Type B pancreatic cell (in vitro differentiated cells): ENCODE measurements at places on chromosomes 6 and 20. TPM values are rescaled to one million over a fixed set of nuclear protein-coding genes. Genes with fewer than 3 reads are reported as not detected.

DNA sequence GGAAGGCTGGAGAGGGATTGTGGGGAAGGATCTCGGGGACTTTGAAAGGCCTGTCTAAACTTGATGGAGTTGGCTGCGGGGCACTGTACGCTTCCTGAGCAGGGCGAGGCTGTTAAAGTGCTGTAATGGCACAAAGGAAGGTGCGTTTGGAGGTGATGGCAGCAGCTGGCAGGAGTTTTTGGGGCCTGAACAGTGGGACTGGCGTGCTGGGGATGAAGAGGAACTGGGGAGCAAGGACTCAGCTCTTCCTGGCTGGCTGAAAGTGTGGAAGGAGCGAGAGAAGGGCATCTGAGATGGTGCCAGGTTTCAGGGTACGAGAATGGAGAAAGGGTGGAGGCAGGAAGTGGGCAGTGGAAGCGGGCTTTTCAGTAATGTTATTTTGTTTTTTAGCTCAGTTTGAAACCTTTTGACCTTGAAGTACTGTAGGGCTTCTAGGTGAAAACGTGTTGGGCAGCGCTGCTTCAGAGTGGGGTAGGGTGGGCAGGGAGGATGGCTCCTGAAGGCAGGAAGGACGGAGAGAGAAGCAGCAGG, 8.0 kb downstream of the TMEM181 start:
- H3K27ac ChIP-seq: peak overlapping the region; percentile 33
- peaks cover 4% of the 10 kb centered on the region for H3K36me3 ChIP-seq
- H3K4me1 ChIP-seq: peaks cover 27% of the 10 kb centered on the region
- no peak overlapping the region for H3K4me3 ChIP-seq
- no peak for DNase-seq
- H3K27me3 ChIP-seq: no peaks in the 10 kb centered on the region

GRCh38 chr6:153074761-153075160, 56.3 kb downstream of the RGS17 start:
- no peaks in the 10 kb centered on the region for H3K4me1 ChIP-seq
- no peaks in the 10 kb centered on the region for H3K36me3 ChIP-seq
- DNase-seq: no peak
- no peak overlapping the region for H3K27ac ChIP-seq

Gene TCP11
- not detected in 2 replicates for total RNA-seq

DNA sequence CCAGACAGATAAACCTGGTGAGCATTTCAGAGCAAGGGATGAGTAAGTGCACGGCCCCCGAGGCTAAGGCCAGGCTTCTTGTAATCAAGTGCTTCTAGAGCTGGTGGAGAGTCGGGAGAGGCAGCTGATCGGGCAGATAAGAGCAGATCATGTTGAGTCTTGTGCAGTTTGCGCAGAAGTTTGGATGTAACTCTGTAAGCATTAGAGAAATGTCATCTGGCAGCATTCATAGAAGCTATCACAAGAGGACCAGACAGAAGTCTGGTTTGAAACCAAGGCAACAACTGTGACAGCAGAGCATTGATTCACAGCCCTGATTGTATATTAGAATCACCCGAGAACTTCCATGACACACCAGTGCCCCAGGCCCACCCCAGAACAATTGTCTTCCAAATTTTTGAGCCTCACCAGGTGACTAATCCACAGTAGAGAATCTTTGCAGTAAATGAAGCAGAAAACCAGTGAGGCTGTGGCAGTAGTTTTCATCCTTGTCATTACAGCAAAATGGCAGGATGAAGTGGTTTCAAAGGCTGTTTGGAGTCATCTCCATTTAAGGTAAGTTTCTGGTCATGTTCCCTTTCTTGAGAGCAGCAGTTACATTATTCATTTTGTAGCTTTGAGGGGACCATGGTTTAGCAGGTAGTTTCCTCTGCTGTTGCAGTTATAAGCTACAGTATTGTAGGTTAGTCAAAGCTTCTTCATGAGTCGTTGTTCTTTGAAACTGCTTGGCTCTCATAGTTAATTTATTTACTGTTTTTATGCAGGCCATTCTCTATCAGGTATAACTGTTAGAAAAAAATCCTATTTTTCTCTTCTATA, 84.1 kb downstream of the RNF217 start:
- no peaks in the 10 kb centered on the region for H3K27me3 ChIP-seq
- peak overlapping the region; percentile 50 for H3K4me3 ChIP-seq
- DNase-seq: no peak
- H3K36me3 ChIP-seq: peaks cover 8% of the 10 kb centered on the region
- H3K4me1 ChIP-seq: peaks cover 23% of the 10 kb centered on the region
- H3K27ac ChIP-seq: peak overlapping the region; percentile 78

DNA sequence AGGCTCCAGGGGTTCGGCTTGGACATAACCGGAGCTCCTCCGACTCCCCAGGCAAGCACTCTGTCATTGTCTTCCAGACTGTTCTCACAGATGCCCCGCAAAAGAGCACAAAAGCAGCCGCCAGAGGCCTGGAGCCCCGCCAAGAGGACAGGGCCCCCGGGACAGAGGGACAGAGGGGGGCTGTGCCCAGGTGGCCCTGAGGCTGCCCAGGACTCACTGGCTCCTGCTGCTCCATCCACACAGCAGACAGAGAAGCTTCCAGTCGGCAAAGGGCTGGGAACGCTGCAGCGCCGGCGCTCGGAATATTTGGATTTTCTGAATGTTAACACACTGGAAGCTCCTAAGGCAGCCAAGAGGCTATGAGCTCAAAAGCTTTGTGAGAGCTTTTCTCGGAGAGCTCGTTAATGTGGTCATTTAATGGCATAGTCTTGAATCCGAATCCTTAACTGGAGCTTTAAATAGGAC, 68.0 kb upstream of the QKI start:
- no peak overlapping the region for H3K4me3 ChIP-seq
- H3K27ac ChIP-seq: no peak overlapping the region
- H3K36me3 ChIP-seq: no peaks in the 10 kb centered on the region

Gene SNAP25
- total RNA-seq: 8.1 and 12.5 TPM in 2 replicates

Gene BEND6
- total RNA-seq: 1.3 and 2.7 TPM in 2 replicates

- H3K27ac ChIP-seq: no peak overlapping the region
- no peak overlapping the region for H3K4me3 ChIP-seq
- H3K4me1 ChIP-seq: peaks cover 24% of the 10 kb centered on the region
- no peaks in the 10 kb centered on the region for H3K36me3 ChIP-seq
- no peaks in the 10 kb centered on the region for H3K27me3 ChIP-seq
Observed at GRCh38 chr6:43848671-43849391, 78.8 kb downstream of the VEGFA start.

Gene RAET1L
- total RNA-seq: not detected in 2 replicates

DNA sequence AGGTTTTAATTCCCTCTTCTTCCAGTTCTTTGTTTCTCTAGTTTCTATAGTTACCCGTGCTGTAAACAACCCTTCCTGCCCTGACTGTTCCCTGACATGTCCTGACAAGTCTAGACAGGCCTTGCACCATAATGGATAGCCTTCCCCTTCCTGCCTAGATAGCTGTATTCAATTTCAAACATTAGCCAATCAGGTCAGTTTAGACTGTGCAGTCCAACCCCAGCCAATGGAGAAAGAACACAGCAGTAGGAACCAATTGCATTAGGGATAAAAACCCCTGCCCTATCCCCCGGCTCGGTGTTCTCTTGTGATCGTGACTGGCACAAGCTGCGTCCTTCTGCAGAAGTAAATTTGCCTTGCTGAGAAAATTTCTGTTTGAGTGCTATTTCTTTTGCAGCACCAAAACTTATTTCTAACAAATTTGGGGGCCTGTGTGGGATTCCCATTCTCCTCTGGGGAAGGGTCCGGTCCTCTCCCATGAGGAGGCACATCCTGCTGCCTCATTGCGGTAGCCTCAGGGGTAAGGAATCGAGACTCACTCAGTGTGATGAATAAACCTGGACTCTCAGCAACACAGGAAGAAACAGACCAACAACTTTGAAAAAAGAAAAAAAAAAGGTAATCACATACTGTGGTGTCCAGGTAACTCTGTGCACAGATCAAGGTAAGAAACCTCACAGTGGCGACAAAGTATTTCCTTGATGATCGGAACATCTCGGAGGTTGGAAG, 248.7 kb upstream of the ECI2 start:
- no peaks in the 10 kb centered on the region for H3K4me1 ChIP-seq
- no peak for DNase-seq
- H3K36me3 ChIP-seq: peaks cover under 1% of the 10 kb centered on the region

Gene FAM162B
- total RNA-seq: 1.8 and 3.5 TPM in 2 replicates

Gene FAM184A
- total RNA-seq: 3.4 and 7.5 TPM in 2 replicates

Gene COL21A1
- 12.2 and 12.8 TPM in 2 replicates for total RNA-seq

- H3K27me3 ChIP-seq: peaks cover 4% of the 10 kb centered on the region
- H3K36me3 ChIP-seq: no peaks in the 10 kb centered on the region
- no peak overlapping the region for H3K4me3 ChIP-seq
- H3K27ac ChIP-seq: no peak overlapping the region
- no peak for DNase-seq
Observed at GRCh38 chr6:43912598-43913371, 142.8 kb downstream of the VEGFA start.

GRCh38 chr6:85715797-85716196, 73.1 kb upstream of the SYNCRIP start:
- H3K27ac ChIP-seq: no peak overlapping the region
- no peaks in the 10 kb centered on the region for H3K27me3 ChIP-seq
- H3K36me3 ChIP-seq: no peaks in the 10 kb centered on the region
- no peaks in the 10 kb centered on the region for H3K4me1 ChIP-seq
- no peak overlapping the region for H3K4me3 ChIP-seq

Gene THBS2
- 0.40 and 4.2 TPM in 2 replicates for total RNA-seq

Gene TBX18
- 8.2 and 9.4 TPM in 2 replicates for total RNA-seq

DNA sequence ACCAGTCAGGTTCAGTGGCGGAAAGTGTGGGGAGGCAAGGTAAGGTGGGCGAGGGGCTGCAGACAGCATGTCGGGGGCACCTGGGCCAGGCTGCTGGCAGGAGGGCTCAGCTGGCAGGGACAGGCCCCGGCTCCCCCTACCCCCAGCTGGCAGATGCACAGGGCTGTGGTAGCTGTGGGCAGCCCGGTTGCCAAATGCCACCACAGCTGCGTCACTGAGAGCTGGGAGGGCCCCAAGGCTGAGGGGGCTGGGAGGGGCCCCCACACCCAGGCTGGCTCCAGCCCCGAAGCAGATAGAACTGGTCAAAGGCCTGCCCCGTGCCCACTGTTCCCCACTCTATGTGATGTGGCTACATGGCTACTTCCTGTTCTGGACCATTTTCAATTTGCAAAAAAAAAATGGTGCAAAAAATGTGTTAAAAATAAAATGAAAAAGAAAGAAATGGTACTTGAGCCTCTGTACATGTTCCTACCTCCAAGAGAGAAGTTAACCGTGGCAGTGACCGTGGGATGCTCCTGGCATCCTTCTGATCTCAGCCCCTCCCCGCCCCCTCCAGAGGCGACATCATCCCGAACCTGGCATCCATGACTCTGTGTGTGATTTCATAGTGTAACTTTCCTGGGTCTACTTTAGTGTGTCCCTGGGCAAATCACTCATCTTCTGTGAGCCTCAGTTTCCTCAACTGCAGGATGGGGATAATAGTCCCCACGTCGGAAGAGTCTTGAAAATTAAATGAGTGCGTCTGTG, 64.4 kb downstream of the UBE2V1 start:
- peaks cover 13% of the 10 kb centered on the region for H3K4me1 ChIP-seq
- peak overlapping the region; percentile 50 for H3K27ac ChIP-seq
- H3K4me3 ChIP-seq: no peak overlapping the region
- no peaks in the 10 kb centered on the region for H3K36me3 ChIP-seq

DNA sequence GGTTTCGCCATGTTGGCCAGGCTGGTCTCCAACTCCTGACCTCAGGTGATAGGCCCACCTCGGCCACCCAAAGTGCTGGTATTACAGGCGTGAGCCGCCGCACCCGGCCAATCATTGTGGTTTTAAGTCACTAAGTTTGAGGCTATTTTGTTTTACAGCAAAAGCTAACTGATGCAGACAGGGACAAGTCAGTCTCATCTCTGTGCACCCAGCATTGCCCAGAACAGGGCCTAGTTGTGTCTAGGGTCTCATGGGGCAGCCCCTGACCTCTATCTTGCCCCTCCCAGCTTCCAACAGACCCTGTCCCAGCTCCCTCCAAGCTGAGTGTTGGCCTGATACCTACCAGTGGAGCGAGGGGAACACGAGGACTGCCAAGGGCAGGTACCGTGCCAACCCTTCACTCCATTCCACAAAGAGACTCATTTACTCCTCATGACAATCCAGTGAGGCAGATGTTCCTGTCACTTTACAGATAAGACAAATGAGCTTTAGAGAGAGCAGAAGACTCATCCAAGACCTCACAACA, 8.9 kb upstream of the RBCK1 start:
- no peaks in the 10 kb centered on the region for H3K27me3 ChIP-seq
- DNase-seq: no peak
- H3K27ac ChIP-seq: no peak overlapping the region
- H3K4me1 ChIP-seq: peaks cover 6% of the 10 kb centered on the region

GRCh38 chr6:157019733-157020132, 242.6 kb downstream of the ARID1B start:
- peaks cover 35% of the 10 kb centered on the region for H3K4me1 ChIP-seq
- no peak for DNase-seq
- H3K36me3 ChIP-seq: no peaks in the 10 kb centered on the region
- no peaks in the 10 kb centered on the region for H3K27me3 ChIP-seq
- H3K27ac ChIP-seq: peak overlapping the region; percentile 85

- no peak overlapping the region for H3K4me3 ChIP-seq
- H3K27ac ChIP-seq: no peak overlapping the region
- no peak for DNase-seq
- H3K27me3 ChIP-seq: no peaks in the 10 kb centered on the region
Observed at GRCh38 chr6:102494808-102495207, 1101.3 kb downstream of the GRIK2 start.

GRCh38 chr6:163536770-163537169, 122.3 kb downstream of the QKI start:
- no peak for DNase-seq
- H3K27me3 ChIP-seq: no peaks in the 10 kb centered on the region
- peaks cover 26% of the 10 kb centered on the region for H3K36me3 ChIP-seq
- no peak overlapping the region for H3K27ac ChIP-seq
- H3K4me1 ChIP-seq: peaks cover 27% of the 10 kb centered on the region

- H3K27me3 ChIP-seq: no peaks in the 10 kb centered on the region
- H3K27ac ChIP-seq: no peak overlapping the region
- DNase-seq: no peak
- H3K4me1 ChIP-seq: peaks cover 32% of the 10 kb centered on the region
Observed at GRCh38 chr6:16146028-16146427, 17.1 kb downstream of the MYLIP start.

Gene GPRC6A
- total RNA-seq: 0.12 and 0.19 TPM in 2 replicates

Gene EYA4
- total RNA-seq: 2.3 and 29.7 TPM in 2 replicates

DNA sequence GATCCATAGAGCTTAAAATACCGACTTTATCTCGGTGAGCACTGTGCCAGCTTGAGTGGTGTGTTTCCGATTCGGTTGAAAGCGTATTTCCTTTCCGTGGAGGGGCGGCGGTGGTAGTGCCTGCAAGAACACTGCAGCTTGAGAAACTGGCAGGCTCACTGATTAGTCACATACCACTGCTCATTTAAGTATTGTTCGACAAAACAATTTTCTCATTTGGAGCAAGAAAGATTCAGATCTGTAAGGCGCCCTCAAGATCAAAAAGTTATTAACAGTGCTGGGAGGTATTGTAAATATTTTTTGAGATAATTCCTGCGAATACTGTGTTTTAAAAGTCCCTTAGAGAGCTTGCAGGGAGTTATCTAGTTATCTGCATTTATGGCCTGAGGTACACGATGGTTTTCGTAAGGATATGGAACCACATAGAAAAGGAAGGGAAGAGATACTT, 1.3 kb downstream of the MAPK14 start:
- peaks cover 30% of the 10 kb centered on the region for H3K4me1 ChIP-seq
- DNase-seq: no peak
- peak overlapping the region; percentile 92 for H3K27ac ChIP-seq
- no peaks in the 10 kb centered on the region for H3K36me3 ChIP-seq
- H3K27me3 ChIP-seq: peaks cover 20% of the 10 kb centered on the region
